HS-5 (cell line): ENCODE measurements at places on chromosomes 7 and 10.

- DNase-seq, result peak; percentile 9
Measured at GRCh38 chr10:59808896-59809643, 55.8 kb upstream of the MRLN start.

GRCh38 chr10:119090968-119091367, 10.4 kb upstream of the EIF3A start:
- DNase-seq, result peak; percentile 77

GRCh38 chr7:1457059-1457948, 2.0 kb downstream of the MICALL2 start:
- DNase-seq, result no peak

GRCh38 chr7:129434675-129435318, 565 bp downstream of the STRIP2 start:
- DNase-seq, result no peak

GRCh38 chr10:59843748-59844147, 62.6 kb downstream of the CCDC6 start:
- DNase-seq, result no peak

DNA sequence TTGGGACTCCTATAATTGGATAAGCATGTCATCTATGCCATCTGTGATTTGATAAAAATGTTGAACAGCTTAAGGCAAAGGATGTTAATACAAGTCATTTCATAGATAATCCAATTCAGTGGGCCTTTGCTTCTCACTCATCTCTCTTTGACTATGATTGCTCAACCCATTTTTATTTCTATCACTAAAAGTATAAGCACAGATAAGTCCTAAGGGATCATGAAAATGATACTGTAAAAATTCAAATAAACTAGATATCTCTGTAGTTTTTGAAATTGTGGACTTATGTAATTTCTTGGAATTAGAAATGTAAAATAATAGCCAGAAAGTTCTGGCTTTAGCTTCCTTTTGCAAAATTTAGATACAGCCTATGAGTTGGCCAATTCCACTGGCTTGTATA, 440.3 kb downstream of the POM121L12 start:
- DNase-seq, result no peak

DNA sequence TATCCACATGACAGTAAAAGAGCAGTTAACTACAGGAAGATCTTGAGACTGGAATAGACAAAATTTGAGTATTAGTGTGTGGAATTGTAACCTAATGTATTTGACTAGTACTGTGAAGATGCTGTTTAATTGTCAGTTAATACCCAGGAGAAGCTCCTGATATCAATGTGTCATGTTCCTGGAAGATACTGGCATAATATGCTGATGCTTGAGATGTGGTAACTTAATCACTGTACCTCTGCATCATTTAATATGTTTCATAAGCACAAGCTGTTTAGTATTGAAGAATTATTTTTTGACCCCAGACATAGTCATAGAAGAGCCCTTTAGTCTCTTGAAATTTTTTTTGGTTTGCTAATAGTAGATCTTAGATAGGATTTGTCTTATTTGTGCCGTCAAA, 15.4 kb downstream of the CCSER2 start:
- no peak for DNase-seq

GRCh38 chr10:60669501-60669900, 108.8 kb upstream of the CDK1 start:
- no peak for DNase-seq

GRCh38 chr7:69217516-69218350, 380.5 kb upstream of the AUTS2 start:
- DNase-seq, result no peak

DNA sequence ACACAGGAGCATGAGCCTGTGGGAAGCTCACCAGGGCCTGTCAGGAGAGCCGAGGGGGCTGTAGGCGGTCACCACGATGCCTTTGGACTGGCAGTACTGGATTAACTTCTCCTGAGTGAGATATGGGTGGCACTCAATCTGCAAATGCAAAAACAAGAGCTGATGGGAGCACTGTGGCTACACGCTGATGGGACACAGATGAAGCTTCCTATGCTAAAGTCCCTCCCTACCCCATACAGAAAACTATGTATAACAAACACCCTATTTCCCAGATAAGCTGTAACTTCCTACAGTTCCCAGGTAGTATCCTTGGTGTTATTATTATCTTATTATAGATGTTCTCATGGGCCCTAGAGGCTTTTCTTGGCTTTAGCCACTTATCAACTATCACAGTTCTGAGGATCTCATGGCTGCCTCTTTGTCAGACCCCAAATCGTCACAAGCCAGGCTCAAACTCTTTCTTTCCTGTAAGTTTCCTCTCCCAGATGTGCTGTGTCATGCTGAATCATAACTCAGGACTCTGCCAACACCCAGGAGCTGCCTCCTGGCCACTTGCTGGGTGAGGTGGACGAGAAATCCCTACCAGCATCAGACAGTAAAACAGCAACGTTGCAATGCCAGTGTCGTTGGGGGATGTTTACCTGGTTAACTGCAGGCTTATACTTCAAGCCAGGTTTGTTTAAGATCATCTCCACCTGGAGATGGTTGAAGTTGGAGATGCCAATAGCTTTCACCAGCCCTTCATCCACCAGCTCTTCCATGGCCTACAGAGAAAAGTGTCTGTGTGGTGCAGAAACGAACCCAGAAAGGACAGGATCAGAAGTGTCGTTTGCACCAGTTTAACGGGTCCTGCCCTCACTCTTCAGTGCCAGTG, 10.3 kb downstream of the AKR1B1 start:
- no peak for DNase-seq

- DNase-seq, result no peak
Measured at GRCh38 chr7:115980159-115980558, 50.4 kb downstream of the TFEC start.

DNA sequence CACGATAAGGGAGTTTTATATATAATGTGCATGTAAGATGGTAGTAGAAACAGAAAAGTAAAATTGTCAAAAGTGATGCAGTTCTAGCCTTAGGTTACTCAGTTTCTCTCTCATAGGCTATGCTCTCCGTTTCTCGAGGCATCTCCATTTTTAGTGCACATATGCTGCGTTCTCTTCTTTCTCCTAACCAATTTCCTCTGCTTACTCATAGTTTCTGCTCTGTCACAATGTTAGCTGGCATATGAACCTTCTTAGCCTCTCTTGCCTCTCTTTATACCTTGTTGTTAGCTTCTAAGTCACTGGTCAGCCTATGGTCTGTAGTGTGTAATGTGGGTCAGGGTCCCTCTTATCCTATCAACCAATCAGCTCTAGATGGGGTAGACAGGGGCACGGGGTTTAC, 280.6 kb upstream of the ETV1 start:
- DNase-seq, result no peak

DNA sequence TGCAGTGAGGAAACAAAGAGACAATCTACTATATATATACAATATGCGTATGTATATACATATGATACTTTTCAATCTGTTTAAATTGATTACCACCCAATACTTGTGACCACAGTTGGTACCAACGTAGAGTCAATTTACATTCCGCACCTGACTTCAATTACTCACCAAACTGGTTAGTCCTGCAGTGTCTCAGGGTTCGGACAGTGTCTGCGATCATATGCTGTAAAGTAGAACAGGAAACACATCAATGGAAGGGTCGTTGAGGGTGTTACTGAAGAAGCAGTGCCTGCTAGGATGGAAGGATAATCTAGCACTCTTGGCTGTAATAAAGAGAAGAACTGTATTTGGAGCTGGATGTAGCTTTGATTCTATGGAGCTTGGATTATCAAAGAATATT, 179.7 kb upstream of the CDCA7L start:
- no peak for DNase-seq

DNA sequence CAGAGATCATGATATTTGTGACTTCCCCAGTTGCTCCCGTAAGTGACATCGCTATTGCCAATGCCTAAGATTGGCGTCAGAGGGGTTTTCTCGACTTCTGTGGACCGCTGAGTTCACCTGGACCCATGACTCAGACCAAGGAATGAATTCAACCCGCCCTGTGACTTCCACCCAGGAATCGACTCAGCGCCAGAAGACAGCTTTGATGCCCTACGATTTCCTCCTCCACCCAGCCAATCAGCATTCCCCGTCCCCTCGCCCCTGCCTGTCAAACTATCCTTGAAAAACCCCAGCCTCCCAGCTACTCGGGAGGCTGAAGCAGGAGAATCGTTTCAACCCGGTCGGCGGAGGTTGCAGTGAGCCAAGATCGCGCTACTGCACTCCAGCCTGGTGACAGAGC, 58.3 kb downstream of the MICALL2 start:
- DNase-seq, result no peak

DNA sequence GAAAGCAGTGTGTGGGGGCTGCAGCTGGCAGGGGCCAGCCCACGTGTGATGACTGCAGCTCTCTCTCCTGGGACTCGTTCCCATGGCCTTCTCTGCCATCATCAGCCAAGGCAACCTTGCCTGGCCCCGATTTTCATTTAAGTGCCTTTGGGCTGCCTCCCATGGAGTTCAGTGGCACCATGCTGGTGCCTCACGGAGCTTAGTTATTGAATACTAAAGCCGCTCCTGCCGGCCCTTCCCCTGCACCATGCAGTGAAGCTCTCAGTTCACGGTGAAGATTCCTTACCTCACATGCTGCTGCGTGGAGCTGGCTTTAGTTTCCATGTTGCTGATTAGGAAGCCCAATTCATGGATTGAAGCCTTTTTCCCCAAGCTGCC, 141.5 kb upstream of the EEPD1 start:
- DNase-seq, result no peak

GRCh38 chr10:494556-494955, 194.9 kb downstream of the DIP2C start:
- DNase-seq, result no peak

DNA sequence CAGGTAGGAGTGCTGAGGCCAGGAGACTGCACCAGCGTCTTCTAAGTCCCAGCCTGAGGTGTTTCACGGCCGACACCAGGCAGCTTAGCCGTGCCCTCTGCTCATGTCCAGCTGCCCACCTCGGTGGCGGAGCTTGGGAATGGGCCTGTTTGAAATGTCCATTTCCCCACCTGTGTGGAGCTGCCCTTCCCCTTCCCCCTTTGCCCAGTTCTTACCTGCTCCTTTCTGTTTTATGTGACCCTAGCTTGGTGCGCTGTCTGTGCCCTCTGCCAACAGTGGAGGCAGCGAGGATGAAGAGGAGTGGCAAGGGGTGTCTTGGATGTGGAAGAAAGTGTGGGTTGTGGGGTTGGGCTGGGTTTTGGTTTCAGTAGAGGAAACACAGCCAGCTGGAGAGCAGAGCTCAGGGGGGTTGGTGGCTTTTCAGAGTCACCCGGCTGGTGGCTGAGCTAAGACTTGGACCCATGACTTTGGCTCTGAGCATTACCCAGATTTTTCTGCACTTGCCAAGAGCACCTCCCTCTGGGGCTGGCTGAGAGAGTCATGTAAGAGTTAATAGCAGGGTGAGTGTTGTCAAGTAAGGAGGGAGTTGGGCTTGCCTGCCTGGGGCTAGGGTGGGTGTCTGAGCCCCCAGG, 37.4 kb downstream of the GBX1 start:
- DNase-seq, result no peak

- no peak for DNase-seq
Measured at GRCh38 chr7:100803398-100804161, 23.7 kb downstream of the EPHB4 start.

DNA sequence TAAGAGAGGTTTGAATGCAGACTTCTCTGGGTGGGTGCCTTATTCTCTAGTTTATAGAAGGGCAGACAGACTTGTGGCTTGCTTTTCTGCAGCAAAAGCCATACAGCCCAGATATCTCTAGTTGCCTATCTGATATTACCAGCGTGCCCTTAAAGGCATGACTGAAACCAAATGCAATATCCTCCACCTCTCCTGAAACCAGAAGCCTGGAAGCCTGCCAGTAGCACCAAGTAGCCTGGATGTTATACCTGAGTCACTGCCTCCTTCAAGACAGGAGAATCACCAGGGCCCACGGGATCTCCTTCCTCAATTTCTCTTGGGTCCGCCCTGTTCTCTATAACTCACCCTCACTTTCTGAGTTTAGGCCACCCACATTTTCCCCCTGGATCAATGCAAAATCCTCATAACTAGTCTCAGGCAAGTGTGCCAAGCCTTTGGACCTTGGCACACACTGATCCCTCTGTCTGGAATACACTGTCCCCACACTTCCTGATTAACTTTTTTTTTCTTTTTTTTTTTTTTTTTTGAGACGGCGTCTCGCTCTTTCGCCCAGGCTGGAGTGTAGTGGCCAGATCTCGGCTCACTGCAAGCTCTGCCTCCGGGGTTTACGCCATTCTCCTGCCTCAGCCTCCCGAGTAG, 638.4 kb downstream of the GALNT17 start:
- no peak for DNase-seq

DNA sequence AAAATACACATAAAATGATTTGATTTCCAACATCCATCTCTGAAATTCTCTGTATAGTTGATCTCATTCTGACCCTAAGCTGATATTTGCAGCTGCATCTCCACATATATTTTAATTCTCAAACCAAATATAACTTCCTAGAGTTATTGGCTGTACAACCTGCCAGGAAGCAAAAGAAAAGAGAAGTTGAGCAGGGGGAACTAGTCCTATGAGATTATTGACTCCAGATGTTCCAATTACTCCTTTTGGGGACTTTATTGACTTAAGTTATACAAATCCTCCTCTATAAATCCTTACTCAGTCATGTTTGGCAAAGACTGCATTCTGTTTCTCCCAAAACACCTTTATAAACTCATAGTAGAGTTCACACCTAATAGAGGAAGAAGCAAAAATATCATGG, 599.4 kb upstream of the ANKRD30A start:
- DNase-seq, result no peak

DNA sequence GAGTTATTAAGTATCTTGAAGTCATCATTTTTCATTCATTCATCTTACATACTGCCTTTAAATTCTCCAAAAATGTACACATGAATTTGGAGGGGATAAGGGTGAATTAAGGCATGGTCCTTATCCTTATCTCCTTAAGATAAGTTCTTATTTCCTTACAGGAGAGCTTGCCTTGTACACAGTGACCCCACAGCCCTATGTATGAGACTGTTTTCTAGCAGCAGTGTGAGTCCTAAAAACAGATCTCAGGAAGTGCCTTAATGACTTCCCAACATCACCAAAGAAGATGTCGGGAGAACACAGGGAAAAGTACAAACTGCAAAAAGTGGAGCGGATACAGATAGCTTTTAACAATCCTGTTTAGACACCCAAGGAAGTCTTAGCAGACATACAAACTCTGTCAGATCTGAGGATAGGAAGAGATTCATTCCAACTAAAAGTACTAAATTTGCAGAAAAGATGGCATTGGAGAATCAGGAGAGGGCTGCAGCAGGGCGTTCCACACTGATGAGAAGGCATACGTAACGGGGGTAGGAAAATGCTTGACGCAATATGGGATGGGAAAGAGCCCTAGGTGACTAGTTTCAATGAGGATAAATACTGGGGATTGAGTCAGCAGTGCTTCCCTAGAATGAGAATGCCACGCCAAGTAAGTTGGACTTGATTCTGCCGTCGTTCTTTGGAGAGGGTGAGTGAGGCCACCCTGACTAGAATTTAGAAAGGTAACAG, 570.2 kb downstream of the PARD3 start:
- no peak for DNase-seq

GRCh38 chr10:91642831-91643692, 10.2 kb upstream of the PPP1R3C start:
- peak; percentile 71 for DNase-seq
